ENCODE measurements at places on chromosomes 11 and 22. TPM values are rescaled to one million over a fixed set of nuclear protein-coding genes. Genes with fewer than 3 reads are reported as not detected.

The NCF4 gene
- not detected for polyA plus RNA-seq

The SPON1 gene
- polyA plus RNA-seq: not detected

The RIC3 gene
- polyA plus RNA-seq: not detected

The PATE4 gene
- not detected for polyA plus RNA-seq

The CSNK1E gene
- polyA plus RNA-seq: 152 TPM

GRCh38 chr11:46198245-46199240 lies 77.3 kb upstream of the PHF21A start:
- DNase-seq: no peak
- H3K4me1 ChIP-seq: 0 out of 2 replicates have a peak, but pooled peaks cover 5% of the 10 kb centered on the region
- H3K36me3 ChIP-seq: no peaks in the 10 kb centered on the region
- no peak overlapping the region for H3K4me3 ChIP-seq
- no peaks in the 10 kb centered on the region for H3K27me3 ChIP-seq

DNA sequence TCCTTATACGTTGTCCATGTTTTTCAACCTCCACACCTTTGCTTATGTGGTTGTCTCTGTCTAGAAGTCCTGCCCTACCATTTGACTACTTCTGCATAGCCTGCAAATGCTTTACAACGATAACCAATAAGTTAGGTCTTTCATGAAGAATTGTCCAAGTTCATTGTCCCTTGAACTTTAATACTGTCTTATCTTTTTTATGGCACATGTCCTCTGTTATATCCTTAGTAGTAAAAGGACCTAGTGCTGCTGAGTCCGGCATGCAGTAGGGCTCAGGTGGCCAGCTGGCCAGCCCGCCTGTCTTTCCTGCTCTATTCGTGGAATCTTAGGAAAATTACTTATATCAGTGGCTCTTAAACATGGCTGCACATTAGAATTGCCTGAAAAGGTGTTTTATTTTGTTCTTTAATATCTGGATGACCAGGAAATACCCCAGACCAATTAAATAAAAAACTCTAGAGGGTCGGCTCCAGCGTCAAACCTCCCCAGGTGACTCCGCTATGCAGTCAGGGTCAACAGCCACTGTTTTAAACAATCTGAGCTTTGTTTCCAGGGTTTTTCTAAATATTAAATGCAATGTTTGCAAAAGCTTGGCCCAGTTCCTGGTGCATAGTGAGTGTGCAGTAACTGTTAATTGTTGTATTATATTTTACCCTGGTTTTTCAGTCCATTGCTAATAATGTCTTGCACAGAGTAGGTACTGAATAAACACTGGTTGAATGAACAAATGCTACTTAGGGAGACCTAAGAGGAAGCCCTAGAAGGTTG lies 64.6 kb upstream of the SESN3 start:
- no peaks in the 10 kb centered on the region for H3K4me1 ChIP-seq
- no peak overlapping the region for H3K27ac ChIP-seq

The CD82 gene
- polyA plus RNA-seq: 0.05 TPM

GRCh38 chr11:63609536-63609935 lies 4.7 kb downstream of the PLAAT3 start:
- no peaks in the 10 kb centered on the region for H3K36me3 ChIP-seq
- no peak overlapping the region for H3K27ac ChIP-seq
- no peak for DNase-seq
- no peaks in the 10 kb centered on the region for H3K27me3 ChIP-seq
- peaks cover 35% of the 10 kb centered on the region for H3K4me1 ChIP-seq

GRCh38 chr11:63503492-63503891 lies 2.4 kb upstream of the LGALS12 start:
- DNase-seq: no peak
- peaks cover 19% of the 10 kb centered on the region for H3K27me3 ChIP-seq
- no peaks in the 10 kb centered on the region for H3K4me1 ChIP-seq
- no peaks in the 10 kb centered on the region for H3K36me3 ChIP-seq

The TREH gene
- 0.50 TPM for polyA plus RNA-seq

DNA sequence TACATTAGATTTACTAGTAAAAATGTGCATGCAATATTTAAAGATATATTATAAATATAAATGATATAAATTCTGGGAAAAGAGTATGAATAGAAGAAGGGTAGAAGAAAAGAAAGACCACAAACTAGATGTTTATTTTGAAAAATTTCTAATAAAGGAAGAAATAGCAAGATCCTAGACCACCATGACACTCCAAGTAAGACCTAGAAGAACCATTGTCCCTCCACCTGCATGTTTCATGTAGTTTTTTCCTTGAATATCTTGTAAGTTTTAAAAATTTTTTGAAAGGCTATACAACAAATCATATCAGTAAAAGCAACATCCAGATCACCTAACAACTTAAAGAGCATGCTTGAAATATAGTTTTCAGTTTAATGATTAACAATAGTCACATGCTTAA lies 46.8 kb downstream of the ARHGAP32 start:
- no peak overlapping the region for H3K4me3 ChIP-seq
- no peak for DNase-seq
- no peak overlapping the region for H3K27ac ChIP-seq

DNA sequence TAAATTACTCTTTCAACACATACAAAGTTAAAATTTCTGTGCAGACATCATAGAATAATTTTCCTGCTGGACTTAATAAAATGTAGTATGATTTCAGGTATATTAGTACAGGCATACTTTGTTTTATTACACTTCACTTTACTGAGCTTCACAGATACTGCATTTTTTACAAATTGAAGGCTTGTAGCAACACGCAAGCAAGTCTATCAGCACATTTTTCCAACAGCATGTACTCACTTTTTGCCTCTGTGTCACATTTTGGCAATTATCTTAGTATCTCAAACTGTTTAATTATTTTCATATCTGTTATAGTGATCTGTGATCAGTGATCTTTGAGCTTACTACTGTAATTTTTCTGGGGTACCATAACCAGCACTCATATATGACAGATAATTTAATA lies 44.5 kb downstream of the BBOX1 start:
- no peaks in the 10 kb centered on the region for H3K4me1 ChIP-seq
- no peak overlapping the region for H3K4me3 ChIP-seq
- no peak for DNase-seq
- no peaks in the 10 kb centered on the region for H3K36me3 ChIP-seq
- H3K27ac ChIP-seq: no peak overlapping the region

The KRTAP5-1 gene
- not detected for polyA plus RNA-seq

GRCh38 chr11:70424765-70425344 lies 26.5 kb downstream of the CTTN start:
- no peak overlapping the region for H3K4me3 ChIP-seq
- H3K27ac ChIP-seq: no peak overlapping the region
- H3K27me3 ChIP-seq: no peaks in the 10 kb centered on the region

The SIDT2 gene
- polyA plus RNA-seq: 28.0 TPM

The OR8K3 gene
- polyA plus RNA-seq: not detected

The SHANK3 gene
- polyA plus RNA-seq: 6.5 TPM

DNA sequence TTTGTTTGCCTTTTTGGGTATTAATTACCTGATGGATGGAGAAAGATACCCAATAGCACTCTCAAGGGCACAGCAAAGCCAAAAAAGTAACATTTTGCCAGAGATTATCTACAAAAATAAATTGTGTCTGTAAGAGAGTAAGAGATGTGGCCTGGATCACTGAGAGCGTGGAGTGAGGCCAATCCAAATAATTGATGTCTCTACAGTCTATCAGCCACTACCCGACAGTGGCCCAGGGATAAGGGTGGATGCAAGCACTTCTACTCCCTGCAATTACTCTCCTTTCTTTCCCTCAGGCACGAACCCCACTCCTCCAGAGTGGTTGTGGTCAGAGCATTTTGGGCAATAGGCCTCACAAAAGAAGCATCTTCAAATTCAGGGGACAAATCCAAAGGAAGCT lies 92.3 kb upstream of the ZC3H12C start:
- no peak overlapping the region for H3K27ac ChIP-seq
- H3K4me1 ChIP-seq: no peaks in the 10 kb centered on the region
- H3K27me3 ChIP-seq: no peaks in the 10 kb centered on the region
